ENCODE measurements at places on chromosomes 1 and 21.

GRCh38 chr1:36479505-36480051 is 3.1 kb downstream of the CSF3R start:
- DNase-seq = no peak

DNA sequence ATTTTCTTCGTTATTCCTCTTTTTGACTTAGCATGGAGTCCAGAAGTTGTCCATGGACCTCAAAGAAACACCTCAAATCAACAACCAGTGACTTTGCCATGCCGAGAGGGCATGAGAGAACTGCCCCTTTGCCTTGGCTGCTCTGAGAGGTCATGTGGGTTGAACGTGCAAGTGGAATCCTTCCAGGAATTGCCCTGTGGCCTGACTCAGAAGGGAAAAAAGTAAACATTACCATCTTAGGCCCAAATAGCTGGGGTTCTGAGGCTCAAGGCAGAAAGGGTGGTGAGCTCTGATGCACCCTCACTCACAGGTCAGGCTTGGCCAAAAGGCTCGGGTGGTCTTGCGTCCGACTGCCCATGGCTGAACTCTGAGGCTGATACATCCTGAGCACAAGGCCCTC is 15.1 kb downstream of the STUM start:
- no peak for DNase-seq

DNA sequence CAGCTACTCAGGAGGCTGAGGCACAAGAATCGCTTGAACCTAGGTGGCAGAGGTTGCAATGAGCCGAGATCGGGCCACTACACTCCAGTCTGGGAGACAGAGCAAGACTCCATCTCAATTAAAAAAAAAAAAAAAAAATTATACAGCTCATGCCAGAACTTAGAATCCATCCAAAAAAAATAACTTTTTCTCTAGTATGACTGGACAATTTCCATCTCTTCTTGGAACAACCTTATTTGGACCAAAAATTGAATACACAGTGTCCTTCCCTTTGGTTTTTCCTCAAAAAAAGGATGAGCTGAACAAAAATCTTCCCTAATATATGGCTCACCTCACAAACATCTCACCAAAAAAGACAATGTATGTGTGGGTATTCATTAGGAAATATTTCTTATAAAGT is 73.7 kb downstream of the TOR3A start:
- DNase-seq = no peak

GRCh38 chr1:37478451-37478881 is 4.1 kb downstream of the ZC3H12A start:
- DNase-seq = peak; percentile 57

- no peak for DNase-seq
These were observed 134.6 kb downstream of the TSEN15 start for GRCh38 chr1:184186167-184186566.

DNA sequence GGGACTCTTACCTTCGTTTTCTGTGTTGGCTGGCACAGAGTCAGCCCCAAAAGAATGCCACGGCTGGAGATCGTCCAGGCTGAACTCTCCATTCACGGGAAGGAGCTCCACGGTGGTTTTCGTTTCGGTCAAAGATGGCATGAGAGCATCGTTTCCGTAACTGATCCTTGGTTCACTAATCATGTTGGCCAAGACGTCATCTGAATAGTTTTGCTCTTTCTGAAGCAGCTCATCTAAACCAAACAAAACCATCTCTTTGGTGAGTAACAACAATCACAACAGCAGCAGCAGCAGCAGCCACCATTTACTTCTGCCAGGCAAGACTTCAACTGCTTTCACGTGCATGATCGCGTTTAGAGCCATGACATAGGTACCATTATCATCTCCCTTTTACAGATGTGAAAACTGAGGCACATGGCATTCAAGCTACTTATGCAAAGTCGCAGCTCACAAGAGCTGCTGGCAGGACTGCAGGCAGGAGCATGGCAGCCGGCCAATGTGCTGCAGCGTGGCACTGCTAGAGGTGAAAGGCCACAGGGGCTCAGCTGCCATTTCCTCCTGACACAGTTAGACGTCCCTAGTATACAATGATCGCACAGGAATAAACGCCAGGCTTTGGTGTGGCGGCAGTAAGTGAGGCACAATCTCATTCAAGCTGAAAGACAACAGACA is 177.1 kb downstream of the GABPA start:
- no peak for DNase-seq

- DNase-seq = peak; percentile 86
These were observed 54.9 kb upstream of the BACE2 start for GRCh38 chr21:41112740-41113692.

- no peak for DNase-seq
These were observed 218.7 kb upstream of the FGGY start for GRCh38 chr1:59078070-59078800.

GRCh38 chr1:103190766-103191165 is 82.4 kb upstream of the COL11A1 start:
- DNase-seq = no peak

DNA sequence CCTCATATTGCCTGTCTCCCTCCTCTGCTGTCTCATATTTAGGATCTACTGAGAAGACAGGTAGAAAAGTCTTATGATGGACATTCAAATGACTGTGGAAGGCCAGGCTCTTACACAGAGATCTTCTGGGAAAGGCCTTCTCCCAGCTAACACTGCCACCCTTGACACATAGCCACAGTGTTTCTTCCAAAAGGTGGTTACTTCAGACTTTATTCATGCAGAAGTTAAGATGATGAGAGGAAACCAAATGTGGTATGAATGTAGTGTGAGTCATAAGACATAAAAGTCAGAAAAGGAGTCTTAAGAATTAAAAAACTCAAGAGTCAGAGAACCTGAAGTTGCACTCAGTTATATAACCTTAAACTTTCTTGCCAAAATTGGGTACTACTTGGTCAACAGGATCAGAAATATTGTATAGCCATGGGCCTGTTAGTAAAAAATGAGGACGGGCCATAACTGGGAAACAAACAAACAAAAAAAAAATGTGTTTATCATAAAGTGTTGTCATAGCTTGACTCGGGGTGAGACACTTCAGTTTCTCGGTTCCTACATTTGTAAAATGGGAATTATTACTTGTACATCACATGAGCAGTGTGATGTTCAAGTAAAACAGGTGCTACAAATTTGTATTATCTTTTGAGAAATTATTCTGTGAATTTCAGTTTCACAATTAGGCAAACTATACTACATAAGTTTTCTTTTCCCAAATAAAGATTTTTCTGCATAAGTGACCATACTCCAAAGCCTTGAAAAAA is 1.2 kb upstream of the DENND1B start:
- DNase-seq = peak; percentile 68

GRCh38 chr1:14924455-14925331 is 228.9 kb upstream of the TMEM51 start:
- peak; percentile 72 for DNase-seq

- no peak for DNase-seq
These were observed 29.3 kb downstream of the BATF3 start for GRCh38 chr1:212670301-212670700.

DNA sequence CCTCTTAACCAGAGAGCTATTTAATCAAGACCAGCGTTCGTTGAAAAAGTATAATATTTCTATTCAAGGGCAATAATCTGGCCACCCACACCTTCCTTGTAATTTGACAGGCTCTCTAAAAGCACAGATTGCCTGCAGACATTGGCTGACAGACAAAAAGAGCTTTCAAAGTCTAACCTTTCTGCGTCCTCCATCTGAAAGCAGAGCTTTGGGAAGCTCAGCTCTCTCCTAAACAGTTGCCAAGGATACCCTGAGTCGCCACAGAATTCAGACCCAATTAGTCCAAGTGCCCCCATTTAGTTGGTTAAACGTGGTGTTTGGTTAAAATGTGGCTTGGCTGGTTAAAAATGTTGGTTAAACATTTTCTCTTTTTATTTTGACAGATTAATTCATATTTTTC is 33.7 kb upstream of the PLA2G2C start:
- no peak for DNase-seq

GRCh38 chr1:156927215-156928042 is 7.0 kb downstream of the LRRC71 start:
- DNase-seq = peak; percentile 85

- DNase-seq = no peak
These were observed 42.0 kb downstream of the TM2D1 start for GRCh38 chr1:61682891-61683290.

DNA sequence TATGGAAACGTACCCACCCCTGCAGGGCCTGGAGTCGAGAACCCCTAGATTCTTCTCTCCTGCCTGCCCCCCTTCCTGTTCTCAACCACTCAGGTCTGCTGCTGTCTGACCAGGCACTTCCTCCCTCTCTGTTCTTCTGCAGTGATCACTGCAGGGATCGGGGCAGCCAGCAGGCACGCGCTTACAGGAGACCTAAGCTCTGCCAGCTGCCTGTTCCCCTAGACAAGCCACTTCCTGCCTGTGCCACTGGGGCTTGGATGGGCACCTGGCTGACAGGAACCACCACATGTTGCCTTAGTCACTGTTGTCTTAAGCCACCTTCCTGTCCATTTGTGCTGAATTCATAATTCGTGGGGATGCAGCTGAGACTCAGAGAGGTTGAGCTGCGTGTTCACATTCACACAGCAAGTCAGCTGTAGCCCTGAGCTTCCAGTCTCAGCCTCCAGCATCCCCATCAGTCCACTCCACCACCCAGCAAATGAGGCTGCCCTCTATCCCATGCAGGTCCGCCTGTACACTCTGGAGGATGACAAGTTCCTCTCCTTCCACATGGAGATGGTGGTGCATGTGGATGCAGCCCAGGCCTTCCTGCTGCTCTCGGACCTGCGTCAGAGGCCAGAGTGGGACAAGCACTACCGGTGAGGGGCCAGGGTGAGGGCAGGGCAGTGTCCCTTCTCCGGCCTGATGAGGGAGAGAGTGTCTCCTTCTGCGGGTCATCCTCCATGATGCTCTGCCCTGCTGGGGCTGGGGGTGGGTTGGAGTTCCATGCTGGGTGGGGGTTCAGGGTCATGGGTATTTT is 18.6 kb downstream of the FAM151A start:
- no peak for DNase-seq

DNA sequence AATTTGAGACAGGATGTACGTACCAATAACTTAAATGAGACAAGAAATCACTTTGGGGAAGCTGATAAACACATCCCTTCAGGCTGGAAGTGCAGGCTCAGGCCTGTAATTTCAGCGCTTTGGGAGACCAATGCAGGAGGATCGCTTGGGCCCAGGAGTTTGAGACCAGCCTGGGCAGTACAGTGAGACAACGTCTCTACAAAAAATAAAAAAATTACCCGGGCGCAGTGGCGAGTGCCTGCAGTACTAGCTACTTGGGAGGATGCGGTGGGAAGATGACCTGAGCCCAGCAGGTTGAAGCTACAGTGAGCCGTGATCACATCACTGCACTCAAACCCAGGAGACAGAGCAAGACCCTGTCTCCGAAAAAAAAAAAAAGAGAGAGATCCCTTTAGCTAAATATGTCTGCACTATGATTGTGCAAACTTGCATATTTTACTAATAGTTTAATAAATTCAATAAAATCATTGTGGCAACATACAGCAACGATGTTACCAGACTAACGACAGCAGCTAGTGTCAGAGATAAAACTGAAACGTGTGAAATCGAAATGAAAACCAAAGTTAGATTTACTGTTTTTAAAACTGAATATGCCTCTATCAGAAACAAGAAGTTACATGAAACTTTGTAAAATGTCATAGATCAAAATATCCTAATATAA is 54.7 kb downstream of the CD2 start:
- no peak for DNase-seq

- DNase-seq = no peak
These were observed 27.2 kb downstream of the VPS45 start for GRCh38 chr1:150094734-150095265.

GRCh38 chr1:93150729-93151128 is 29.5 kb downstream of the TMED5 start:
- DNase-seq = no peak

- DNase-seq = no peak
These were observed 78.0 kb downstream of the WDR64 start for GRCh38 chr1:241730031-241730430.

DNA sequence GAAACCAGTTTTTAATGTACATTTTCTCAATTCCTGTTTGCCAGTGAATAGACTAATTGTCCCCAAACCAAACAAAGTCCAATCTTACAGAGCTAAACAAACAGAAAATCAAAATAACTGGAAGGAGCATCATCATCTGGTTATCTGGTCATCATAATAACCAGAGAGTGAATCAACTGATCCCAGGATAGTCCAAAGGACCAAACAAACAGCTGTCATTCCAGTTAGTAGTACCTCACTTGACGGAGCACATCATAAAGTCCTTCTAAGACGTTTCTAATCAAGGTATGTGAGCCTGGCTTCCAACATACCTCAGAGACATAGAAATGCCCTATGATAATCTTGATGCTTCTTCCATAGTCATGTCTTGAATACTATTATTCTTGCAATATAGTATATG is 240.5 kb downstream of the LTN1 start:
- DNase-seq = no peak

DNA sequence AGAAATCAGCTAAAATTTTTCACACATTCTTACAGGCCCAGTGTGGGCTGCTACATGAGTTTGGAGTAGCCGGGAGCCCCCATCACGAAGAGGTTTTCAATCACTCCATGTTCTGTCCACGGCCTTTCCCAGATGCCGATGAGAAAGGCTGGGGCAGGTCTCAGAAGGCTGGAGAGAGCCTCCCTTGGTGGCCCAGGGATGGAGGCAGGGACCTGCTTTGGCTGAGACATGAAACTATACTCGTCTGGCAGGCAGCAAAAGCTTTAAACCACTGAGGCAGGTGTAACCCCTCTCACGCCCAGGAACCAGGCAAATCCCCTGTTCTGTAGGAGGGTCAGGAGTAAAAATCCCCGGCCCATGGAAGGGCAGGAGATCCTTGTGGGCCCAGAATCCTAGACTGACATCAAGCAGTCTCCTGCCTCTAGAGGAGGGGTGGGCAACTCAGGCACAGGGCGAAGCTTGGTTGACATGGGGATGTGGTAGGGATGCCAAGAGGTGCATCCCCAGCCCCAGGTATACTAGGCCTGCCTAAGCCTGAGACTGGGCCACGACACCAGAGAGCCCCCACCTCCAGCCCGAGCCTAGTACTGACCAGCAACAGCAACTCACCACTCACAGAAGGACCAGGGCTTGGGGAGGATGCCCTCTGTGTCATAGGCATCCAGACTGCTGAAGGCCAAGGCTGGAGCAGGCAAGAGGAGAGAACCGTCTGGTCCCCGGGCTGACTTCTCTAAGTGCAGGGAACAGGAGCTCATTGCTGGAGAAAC is 9.1 kb downstream of the MMEL1 start:
- no peak for DNase-seq

DNA sequence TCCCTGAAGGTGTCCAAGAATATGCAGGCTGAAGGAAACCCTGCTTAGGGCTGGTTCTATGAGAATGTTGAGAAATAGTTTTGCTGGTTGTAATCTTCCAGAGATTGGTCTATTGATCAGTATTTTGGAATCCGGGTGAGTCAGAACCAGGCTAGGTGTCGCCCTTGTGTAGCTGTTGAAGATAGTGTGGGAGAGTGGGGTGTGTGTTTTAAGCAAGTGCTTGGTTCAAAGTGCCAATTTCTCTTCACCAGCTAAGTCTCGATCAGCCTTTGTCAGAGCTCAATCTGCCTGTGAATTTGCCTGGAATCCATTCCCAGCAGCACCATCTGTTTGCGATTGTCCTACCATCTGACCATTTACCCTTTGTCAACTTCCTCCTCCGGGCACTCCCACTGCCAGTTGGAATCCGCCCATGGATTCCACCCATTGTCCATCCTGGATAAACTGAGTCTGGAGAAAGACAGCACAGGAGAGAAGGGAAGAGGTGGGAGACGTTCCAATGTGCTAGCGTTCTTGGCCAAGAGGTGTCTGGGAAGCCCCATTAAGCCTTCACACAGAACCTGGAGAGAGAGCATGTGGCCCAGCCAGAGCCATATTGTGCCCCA is 59.4 kb upstream of the CYP2J2 start:
- DNase-seq = peak; percentile 35

Measured in AG08395 (cell line).